ENCODE measurements at places on chromosomes 3 and 15. TPM values are rescaled to one million over a fixed set of nuclear protein-coding genes. Genes with fewer than 3 reads are reported as not detected.

DNA sequence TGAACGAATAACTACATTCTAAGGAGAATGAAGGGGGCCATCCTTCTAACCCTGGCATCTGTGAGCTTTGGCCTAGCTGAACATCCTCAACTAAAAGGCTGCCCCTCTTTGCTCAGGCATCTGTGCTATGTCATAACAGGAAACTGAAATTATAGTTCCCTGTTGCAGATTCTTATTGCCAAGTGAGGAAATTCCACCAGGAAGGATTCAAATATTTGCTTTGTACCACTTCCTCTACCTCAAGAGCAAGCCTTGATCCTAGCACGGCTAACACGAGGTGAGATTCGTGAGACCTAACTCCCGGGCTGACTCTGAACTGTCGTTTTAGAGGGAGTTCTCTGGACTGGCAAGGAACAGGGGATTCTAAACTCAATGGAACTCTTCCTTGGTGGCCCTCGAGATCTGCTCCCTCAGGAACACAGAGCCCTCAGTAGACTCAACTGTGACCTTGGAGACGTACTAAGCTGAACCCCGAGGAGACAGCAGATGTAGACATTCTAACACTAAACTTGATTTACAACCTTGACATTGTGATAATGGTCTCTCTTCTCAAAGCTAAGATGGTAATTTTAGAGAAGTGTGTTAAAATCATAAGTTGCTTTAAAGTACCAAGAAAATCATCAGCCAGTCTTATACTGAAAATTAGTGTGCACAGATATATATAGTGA lies 4.2 kb downstream of the SPG21 start:
- H3K36me3 ChIP-seq: no peaks in the 10 kb centered on the region
- no peak for DNase-seq
- H3K27ac ChIP-seq: peak overlapping the region; percentile 44

GRCh38 chr3:192068464-192069254 lies 607.7 kb downstream of the PYDC2 start:
- no peaks in the 10 kb centered on the region for H3K36me3 ChIP-seq
- no peaks in the 10 kb centered on the region for H3K4me1 ChIP-seq
- no peak overlapping the region for H3K27ac ChIP-seq
- DNase-seq: no peak
- no peaks in the 10 kb centered on the region for H3K27me3 ChIP-seq

The ALPK3 gene
- 7.2 TPM for total RNA-seq

The TEX9 gene
- total RNA-seq: 9.4 TPM

DNA sequence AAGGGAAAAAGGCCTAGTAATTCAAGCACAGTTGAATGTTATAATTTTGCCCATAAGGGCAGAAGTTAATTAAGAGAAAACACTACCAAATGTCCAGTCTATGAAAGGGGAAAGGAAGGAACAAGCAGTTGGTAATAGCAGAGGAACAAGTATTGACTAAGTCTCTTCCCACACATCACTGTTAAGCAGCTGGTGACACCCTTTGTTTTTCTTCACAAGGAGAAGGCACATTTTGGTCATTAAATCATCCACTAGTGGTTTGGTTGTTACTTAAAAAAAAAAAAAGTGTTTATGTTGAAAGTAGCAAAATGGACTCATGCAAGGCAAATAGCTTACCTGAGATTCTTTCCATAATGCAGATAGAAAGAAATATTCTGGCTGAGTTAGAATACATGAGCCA lies 321.4 kb upstream of the NECTIN3 start:
- no peaks in the 10 kb centered on the region for H3K27me3 ChIP-seq
- H3K36me3 ChIP-seq: no peaks in the 10 kb centered on the region
- no peak for DNase-seq
- no peak overlapping the region for H3K4me3 ChIP-seq

GRCh38 chr15:34520566-34520965 lies 62.9 kb downstream of the GOLGA8B start:
- no peaks in the 10 kb centered on the region for H3K27me3 ChIP-seq
- H3K36me3 ChIP-seq: no peaks in the 10 kb centered on the region
- no peaks in the 10 kb centered on the region for H3K4me1 ChIP-seq
- H3K27ac ChIP-seq: no peak overlapping the region
- no peak overlapping the region for H3K4me3 ChIP-seq

The CAMKV gene
- 0.97 TPM for total RNA-seq

The ARPP21 gene
- not detected for total RNA-seq

The ASB7 gene
- total RNA-seq: 17.3 TPM

Data from prostate gland (tissue), 2 donors.